ENCODE measurements at places on chromosomes 6 and 20.

DNA sequence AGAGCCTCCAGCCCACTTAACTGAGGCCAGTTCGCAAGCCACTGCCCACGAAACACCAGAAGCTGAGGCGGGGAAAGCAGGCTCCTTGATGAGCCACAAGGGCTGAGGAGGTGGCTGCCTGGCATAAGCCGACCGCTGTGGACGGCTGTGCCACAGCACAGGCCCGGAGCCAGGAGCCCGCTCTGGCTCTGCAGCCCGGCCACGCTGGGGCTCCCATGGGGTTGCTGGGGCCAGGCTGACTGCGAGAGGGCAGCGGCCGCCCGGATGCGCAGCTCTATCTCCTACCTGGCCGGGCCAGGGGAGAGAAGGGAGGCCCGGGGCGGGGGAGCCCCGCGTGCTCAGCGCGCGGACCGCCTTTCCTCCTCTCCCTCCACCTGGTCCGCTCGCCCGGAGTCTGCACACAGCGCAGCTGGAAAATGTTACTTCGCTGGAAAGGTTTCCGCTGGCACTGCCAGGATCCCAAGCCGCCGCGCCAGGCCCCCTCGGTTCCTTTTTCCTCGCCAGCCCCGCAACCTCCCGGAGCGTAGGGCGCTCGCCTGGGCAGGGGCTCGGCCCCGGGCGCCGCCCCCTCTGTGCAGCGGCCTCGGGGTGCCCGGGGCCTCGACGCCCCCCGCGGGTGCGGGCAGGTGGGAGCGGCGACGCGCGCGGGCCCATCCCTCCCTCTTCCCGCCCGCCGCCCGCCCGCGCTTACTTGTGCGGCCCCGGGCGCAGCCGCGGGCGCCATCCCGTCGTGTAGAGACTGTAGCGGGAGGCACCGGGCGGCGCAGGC lies 657 bp downstream of the EMILIN3 start:
- DNase-seq, result no peak

GRCh38 chr6:160188773-160189172 lies 67.2 kb downstream of the SLC22A1 start:
- DNase-seq, result no peak

DNA sequence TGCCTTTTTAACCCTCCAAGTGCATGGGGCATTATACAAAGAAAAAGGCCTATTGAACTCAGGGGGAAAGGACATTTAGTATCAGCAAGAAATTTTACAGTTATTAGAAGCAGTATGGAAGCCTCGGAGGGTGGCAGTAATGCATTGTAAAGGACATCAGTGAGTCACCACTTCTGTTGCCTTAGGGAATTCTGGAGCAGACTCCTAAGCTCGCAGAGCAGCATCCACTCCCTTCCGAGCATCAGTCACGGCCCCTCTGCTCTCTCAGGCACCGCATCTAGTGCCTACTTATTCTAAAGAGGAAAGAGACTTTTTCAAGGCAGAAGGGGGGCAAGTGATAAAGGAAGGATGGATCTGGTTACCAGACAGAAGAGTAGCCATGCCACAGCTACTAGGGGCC lies 296.5 kb downstream of the RNGTT start:
- DNase-seq, result no peak

GRCh38 chr6:75495011-75495410 lies 1.4 kb upstream of the FILIP1 start:
- DNase-seq, result no peak

DNA sequence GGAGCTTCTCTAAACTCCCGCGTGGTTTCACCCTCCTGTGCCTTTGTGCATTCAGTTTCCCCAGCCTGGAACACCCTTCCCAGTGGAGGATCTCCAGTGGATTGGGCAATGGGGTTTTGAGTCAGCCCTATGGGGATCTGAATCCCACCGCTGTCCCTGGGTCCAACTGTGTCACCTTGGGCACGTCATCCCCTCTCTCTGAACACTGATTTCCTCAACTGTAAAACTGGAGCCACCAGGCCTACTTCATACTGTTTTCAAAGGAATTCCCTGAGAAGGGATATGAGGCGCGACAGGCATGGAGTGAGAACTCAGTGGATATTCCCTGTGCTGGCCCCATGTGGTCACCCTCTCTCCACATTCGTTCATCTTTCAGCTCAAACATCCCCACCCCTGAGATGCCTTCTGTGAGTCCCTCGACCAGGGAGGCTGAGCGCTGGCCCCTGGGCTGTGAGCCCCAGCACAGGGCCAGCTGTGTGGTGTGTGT lies 25.7 kb downstream of the MAFB start:
- DNase-seq, result no peak

DNA sequence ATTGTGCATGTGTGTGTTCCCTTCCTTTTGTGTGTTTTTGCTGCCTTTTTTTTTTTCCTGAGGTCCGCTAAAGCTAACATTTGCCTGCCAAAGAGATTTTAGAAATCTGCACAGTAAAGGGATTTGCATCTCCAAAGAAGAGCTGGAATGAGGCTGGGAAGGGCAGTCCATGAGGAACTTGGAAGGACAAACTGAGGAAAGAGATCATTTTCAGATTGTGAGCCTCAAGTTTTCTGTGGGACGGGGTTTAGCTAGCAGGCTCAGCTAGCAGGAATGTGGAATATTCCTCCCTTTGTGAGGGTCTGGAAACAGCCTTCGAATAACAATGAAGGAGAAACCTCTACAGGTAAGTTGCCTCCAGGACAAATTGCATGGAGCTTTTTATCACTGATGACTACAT lies 3.8 kb downstream of the INSM1 start:
- DNase-seq, result no peak
